GM20000 (cell line): ENCODE measurements at places on chromosomes 6 and 20.
A peak's percentile ranks its signal among the peaks of the same experiment; 100 is the strongest.

DNA sequence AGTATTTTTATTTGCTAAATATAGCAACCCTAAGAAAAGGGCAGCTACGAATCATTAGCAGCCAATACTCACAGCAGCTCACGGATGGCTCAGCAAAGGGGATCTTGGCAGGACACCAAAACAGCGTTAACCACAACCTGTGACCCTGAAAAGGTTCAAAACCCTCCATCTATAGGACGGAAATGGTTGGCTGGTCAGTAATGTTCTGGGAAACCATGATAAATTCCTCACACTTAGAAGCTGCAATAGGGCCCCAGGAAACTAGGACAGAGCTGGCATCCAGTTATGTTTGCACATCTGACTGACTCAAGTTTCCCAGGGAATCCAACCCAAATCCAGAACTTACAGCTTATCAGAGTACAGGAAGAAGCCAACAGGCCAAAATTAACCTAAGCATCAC lies 30.9 kb upstream of the PTPRT start:
- no peak for DNase-seq

GRCh38 chr20:35991142-35991771 lies 22.9 kb downstream of the CNBD2 start:
- DNase-seq, result no peak

DNA sequence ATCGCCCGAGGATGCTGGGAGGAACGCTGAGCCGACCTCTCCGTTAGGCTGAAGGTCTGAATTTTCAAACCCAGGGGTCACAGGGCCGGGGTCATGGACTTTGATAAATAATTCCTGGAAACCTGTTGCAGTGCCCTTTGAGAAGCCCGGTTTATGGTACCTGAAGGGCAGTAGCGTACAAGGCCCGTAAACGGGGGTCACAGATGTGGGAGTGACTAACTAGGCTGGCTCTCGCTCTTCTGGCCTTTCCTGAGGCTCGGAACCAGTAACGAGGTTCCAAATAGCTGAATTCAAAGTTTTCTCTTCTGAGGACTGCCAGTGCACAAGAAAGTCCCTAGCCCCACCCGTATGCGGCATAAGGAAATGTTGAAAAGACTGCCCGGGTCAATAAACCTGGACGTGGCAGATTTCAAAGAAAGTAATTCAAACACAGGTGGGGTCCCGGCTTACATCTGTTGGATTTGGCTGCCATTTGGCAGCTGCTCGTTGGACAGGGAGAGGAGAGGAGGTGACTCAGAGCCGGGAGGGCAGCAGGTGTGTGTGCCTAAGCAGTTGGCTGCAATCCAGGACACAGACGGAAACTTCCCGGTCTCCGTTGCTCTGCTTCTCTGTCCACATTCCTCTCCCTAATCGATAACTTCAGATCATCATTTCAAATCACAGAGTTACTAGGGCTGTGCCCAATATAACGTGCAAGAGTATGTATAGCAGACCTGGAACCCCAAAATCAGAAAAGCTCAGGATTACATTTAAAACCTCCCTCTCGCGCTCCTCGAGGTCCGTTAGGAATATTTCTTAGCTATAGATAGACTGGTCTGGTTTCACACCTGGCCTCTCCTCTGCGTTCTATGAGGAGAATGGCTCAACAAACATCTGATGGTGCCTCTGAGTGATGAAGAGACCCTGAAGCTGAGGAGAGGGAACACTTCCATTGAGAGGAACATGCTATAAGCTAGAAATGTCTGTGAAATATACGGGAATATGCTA lies 765 bp upstream of the GMDS start:
- DNase-seq, result peak; percentile 46

GRCh38 chr6:156760377-156760776 lies 16.8 kb upstream of the ARID1B start:
- DNase-seq, result no peak

DNA sequence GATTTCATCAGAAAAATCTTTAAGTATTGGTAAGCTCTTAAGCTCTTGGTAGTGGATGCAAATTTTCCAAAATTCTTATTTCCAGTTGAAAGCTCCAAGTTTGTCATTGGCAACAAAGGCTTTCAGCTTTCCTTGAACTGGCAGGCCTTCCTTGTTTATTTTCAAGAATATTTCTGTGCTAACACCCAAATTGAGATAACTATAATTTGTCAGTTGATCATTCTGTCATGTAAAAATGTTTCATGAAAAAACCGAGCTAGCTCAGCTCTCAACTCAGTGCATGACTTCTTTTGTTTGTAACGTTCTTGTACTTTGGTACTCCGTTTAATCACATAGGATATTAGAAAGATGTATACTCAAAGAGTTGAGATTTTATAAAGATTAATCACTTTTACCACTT lies 38.9 kb upstream of the CALHM6 start:
- DNase-seq, result no peak

DNA sequence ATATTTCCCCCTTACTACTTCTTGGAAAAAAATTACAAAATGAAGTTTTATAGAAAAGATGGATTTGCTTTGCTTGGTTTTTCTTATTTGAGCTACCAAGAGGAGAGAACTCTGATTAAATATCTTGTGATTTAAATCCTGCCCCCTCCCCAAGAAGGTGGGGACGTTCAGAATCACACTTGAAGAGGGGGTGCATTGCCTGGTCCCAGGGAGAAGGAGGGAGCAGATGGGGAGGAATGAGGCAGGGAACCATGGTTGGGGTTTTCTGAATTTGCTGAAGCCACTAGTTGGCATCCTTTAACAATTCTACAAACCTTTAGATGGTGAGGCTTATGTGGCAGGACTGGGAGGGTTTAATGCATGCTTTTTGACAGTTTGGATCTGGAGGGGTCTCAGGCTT lies 5.5 kb downstream of the PCK1 start:
- DNase-seq, result no peak

GRCh38 chr6:168534265-168534664 lies 93.3 kb downstream of the SMOC2 start:
- no peak for DNase-seq

DNA sequence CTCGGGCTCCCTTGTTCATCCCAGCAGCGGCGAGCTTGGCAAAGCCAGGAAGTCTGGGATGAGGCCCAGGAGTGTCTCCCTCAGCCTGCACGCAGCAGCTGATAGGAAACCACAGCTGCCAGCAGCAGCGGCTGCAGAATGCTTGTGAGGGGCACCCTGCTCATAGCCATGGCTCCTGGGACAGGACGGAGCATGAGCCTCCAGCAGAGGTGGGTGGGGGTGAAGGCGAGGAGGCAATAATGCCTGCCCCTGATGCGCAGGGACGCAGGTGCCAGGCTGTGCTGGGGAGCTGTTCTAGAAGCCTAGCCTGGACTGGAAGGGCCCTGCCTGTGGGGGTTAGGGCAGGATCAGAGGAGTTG lies 157.9 kb downstream of the CD83 start:
- no peak for DNase-seq

DNA sequence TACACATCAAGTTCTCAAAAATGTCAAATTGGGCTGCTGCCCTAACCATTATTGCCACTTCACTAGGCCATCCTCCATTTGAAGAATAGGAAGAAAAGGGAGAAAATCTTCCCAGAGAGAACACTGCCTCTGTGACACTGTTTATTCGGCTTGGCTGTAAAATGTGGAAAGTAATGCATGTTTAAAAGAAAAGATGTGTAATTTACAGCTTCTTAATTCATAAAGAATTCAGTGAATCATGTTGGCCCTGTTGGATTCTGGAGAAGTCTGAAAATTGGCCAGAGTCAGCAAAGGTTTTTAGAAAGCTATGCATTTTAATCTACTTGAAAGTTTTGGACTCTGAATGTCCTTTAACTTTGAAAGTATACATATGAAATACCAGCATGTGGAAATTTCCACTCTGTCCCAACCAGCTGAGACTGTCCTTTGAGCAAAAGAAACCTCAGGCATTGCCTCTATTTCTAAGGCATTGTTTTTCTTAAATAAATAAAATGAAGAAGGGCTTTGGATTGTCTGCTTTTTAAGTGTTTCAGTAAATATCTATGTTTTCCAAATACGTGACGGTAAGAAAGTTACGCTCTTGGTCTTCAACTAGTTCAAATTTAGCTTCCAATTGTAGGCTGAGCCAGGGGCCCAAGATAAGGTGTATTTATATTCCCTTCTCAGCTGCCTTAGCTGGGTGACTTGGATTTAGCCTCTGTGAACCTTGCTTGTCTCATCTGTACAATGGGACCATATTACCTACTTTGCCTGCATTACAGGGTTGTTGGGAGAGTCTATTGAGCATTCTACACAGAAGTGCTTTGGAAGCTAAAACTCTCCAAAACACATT lies 222.2 kb downstream of the UST start:
- DNase-seq, result no peak

DNA sequence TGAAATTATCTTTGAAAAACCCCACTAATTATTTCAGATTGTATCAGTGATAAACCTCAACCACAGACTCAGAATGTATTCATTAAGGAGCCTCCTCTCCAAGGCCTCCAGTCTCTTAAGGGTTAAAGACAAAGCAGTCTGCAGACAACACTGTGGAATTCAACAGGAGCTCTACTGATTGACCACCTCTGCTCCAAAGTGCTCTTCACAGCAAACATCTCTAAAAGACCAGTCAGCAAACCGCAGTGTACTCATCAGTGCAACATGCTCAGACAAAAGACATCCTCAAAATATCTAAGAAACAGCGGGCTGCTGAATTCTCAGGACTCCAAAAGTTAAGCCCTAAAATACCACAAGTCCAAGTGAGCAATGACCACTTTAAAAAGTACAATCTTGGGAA lies 42.0 kb downstream of the UQCC1 start:
- no peak for DNase-seq

- no peak for DNase-seq
Observed at GRCh38 chr6:149139782-149140136, 177.8 kb upstream of the TAB2 start.

DNA sequence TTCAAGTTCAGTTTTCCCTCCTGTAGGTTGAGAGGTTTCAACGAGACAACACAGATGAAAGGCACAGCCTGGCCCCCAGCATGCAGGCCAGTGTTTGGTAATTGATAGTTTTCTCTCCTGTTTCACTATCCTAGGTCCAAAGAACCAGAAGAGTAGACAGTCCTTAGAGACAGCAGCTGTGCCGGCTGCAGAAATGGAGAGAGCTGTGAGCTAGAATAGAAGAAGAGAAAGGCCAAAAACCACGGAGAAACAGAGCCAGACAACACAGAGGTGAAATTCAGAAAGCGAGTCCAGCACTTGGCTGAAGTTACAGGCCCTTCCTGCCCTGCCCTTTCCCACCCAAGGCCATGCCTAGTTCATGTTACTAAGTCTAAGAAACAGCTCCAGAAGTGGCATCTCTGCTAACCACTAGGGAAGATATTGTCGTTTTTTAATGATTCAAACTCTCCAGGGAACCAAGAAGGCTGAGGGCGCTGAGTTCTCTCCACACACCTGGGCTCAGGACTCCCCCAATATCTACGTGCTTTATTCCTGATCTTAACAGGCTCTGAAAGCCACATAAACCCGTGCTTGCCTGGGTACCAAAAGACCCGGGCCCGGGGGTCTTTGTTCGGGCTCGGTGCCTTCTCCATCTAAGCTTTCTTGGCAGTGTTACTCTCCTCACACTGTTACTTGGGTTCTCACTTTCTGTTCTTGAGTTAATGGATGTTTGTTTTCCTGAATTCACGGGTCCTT lies 16.5 kb upstream of the RBPJL start:
- no peak for DNase-seq

DNA sequence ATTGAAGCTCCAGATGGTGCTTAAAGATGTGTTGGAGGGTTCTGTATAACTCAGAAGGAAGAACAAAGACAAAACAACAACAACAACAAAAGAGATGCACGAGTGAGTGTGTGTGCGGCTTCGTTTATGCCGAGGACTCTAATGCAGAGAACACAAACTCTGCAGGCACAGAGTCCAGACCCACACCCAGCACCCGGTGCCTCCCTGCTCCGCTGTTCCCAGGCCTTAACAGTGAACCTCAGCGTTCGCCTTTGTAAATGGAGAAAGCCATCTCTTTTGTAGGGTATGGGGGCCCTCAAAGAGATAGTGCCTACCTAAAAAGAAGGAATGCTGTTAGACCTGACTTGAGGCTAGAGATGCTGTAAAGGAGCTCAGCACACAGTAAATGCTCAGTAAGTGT lies 243.3 kb downstream of the ERMARD start:
- DNase-seq, result no peak

- no peak for DNase-seq
Observed at GRCh38 chr6:167566711-167567141, 241.8 kb downstream of the TTLL2 start.

DNA sequence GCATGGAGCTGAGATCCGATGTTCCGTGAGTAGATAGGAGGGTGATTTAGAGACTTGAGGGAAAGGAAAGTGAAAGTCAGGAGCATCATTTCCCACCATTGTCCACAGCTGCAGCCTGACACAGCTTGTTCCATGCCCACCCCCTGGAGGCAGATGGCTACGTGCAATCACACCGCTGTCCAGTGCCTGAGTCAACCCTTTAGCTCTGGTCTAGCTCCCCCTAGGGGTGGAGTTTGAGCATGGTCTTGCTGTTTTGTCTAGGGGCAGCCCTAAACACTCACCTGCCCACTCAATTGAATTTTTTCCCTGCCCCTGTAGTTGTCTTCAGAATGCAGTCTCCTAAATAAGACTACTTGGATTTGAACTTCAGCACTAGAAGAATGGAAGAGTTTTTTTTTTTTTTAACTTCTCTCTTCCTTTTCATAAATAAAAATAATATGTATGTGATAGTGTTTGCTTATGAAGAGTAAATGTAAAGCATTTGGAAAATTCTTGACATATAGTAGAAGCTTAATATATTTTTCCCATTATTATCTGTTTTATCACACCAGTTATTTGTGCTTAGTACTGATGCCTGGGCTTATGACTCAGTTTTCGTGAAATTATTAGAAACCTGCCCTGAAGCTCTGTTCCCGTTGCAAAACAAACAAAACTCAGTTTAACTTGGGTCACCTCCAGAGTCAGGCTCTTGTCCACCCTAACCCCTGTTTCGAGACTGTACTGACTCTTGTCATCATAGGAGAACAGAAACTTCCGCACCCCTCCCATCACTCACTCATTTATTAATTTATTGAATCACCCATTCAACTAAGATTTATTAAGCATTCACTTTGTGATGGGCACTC lies 814.8 kb downstream of the MAFB start:
- DNase-seq, result peak; percentile 75

- no peak for DNase-seq
Observed at GRCh38 chr6:129818251-129818650, 42.9 kb downstream of the TMEM244 start.

DNA sequence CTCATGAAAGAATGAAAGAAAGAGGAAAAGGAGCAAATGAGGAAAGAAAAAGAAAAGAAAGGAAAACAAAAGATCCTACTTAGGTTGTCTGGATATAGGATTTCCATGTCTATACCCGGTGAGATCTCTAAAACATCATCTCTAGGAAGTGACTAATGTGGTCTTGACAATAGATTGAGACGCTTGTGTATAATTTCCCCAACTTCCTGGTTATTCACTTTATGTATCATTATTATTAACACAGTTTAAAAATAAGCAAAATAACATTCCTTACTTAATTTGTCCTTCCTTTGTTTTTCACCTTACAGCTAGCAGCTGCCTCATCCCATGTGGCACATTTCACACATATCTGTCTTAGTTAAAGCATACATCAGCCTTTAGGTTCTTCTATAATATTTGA lies 27.0 kb downstream of the LAMA4 start:
- DNase-seq, result no peak

GRCh38 chr6:103680116-103680515 lies 1179.6 kb downstream of the HACE1 start:
- DNase-seq, result no peak
